ENCODE measurements at places on chromosomes 16 and 17.

DNA sequence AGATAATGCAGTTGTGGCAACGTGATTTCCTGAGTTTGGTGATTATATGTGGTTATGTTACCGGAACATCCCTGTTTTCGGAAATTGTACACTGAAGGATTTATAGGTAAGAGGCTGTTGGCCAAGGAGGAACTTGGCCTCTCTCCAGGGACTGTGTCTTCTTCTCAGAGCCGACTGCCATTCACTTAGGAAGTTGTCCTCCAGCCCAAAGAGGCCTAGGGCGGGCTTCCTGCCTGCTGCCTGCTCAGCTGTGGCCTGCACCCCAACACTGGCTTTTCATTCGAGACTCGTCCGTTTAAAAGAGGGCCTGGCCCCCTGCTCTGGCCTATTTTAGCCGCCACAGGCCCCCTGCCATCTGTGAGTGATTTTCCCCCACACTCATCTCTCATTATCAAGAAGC, 64.3 kb downstream of the ZDHHC7 start:
- DNase-seq: no peak

DNA sequence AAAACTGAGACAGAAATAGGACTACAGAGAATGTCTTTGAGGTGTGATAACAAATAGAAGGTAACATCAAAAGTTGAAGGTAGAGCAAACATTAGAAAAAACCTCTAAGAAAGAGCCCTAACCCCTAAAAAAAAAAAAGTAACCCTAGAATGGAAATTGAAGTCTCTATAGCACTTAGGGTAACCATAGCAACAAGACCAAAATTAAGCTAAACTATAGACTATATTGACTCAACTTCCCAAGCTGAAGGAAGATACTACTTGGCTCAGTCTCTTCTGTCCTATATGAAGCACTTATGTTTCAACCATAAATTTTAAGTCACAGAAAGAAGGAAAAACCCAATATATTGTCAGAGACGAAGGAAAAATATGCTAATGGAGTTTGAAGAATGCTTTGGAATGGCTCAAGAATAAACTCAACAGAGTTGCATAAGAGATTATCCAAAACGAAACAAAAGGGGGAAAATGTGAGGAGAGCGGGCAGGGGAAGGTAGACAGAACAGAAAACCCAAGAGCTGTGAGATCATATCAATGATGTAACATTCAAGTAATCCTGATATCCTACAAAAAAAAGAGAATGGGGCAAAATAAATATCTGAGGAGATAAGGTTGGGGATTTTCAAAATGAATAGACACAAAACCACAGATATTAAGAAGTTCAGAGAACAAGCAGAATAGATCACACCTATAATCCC, 88.4 kb downstream of the USP32 start:
- DNase-seq: no peak

GRCh38 chr17:13520899-13521572, 80.7 kb downstream of the HS3ST3A1 start:
- DNase-seq: no peak

- DNase-seq: no peak
Observed at GRCh38 chr17:45116434-45117016, 15.8 kb downstream of the PLCD3 start.

DNA sequence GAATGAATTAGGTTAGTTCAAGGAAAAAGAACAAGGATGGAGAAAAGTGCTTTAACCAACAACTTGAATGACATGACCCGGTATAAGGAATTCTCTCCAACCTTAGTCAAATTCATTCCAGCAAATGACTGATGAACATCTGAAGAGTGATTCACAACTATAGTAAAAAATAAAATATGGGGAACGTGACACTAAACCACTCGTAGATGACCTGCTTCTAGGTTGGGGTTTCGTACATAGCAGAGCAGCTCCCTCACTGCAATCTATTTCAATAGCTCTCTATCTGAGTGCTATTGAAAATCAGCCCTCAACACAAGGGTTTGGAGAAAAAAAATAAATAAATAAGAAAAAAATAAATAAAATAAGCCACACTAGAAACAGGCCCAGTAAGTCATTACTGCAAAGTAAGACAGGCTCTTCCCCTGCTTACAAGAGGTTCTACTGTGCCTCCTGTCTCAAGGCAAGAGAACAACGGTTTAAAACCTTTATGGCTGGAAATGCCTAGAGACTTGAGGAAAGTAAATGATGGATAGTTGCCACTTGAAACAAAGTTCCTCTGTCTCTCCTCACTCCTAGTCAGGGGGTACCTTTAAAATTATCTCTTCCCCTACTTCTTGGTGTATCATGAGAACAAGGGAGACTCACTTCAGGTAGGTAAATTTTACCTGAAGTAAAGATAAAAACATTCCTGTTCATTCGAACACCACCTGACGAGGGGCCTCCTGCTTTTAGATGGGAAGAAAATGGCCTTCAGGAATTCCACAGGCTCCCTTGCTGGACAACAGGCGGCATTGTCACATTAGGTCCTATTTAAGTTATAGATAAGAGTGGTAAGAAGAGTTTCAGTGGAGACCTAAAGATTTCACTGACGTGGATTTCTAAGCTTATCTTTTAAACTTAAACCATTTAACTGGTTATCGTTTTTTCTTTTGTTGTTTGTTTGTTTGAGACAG, 20.5 kb downstream of the COG7 start:
- no peak for DNase-seq

- no peak for DNase-seq
Observed at GRCh38 chr16:57826706-57827625, 24.7 kb upstream of the KIFC3 start.

- no peak for DNase-seq
Observed at GRCh38 chr17:34485999-34486398, 93.4 kb upstream of the TMEM132E start.

DNA sequence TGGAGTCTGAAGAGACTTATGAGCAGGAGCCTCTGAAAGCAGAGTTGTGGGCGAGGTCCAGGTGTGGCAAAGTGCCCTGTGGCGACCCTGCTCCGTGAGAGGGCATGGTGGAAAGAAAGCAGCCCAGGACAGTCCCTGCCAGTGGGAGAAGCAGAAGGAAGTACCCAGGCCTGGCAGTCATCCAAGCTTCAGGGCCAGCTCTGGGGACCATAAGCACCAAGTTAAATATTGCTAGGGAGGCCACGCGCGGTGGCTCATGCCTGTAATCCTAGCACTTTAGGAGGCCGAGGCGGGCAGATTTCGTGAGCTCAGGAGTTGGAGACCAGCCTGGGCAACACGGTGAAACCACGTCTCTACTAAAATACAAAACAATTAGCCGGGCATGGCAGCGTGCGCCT, 4.9 kb upstream of the ASGR1 start:
- no peak for DNase-seq

DNA sequence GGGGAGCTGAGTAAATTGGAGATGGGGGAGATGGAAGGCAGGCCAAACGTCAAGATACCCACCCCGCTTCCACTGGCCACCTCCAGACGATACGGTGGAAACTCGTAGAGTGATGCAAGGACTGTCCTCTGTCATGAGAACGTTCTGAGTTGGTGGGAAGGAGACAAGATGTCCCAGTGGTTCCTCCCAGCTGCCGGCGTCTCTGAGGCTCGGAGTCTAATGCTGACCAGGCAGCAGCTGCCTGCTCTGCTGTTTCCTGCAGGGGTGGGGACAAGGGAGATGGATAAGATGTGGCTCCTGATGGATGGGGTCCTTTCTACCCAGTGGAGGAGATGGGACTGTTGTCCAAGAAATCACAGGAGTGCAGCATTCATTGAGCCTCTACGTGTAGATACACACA, 28.2 kb upstream of the C1QL1 start:
- no peak for DNase-seq

DNA sequence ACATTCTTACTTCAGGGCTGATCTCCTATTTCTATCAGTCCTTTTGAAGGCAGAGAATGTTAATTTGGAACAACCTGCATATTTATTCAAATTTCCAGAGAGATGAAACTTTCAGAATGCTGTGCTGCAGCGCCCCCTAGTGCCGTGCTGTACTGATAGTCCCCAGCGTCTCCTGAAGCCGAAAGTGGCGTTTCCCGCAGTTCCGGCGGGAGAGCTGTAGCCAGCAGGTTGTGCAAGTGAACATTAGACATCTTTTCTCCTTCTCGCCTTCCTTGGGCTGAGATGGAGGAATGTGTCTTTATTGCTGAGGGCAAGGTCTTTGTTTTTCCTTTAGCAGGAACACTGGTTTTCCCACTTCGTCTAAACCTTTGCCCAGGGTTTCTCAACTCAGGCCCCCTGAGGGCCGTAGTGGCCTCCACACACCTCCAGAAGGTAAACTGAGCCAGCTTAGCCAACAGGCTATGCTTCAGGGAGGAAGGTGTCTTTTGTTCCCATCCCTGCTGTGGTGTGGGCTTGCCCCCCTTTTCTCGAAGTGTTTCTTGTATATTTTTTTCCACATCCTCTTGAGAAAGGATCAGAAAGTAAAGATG, 26.4 kb downstream of the USP10 start:
- peak; percentile 71 for DNase-seq

DNA sequence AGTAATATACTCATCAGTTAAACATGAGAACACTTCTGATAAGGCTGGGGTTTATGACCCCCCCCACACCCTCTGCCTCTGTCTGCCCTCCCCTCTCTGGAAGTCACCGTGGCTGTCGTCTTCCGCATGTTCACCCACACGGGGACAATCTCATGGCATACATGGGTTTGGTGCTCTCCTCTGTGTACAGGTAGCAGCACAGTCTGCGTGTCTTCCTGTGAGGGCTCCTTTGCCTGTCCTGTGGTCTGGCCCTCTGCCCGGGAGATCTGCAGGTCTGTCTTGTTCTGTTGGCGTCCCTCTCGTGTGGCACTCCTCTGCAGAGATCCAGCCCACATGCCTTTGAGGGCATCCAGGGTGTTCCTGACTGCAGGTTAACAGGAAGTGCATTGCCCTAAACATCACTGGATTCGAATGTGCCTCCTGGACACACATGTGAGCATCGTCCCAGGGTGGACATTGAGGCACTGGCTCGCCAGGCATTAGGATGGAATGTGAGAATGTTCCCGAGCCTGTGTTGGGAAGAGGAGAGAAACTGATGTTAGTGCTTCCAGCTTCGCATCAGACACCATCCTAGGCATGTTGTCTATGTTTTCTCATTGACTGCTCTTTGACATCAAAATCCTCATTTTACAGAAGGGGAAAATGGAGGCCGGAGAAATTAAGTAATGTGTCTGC, 54.5 kb downstream of the NKD1 start:
- DNase-seq: peak; percentile 80

- no peak for DNase-seq
Observed at GRCh38 chr17:78986048-78986648, 6.4 kb upstream of the LGALS3BP start.

DNA sequence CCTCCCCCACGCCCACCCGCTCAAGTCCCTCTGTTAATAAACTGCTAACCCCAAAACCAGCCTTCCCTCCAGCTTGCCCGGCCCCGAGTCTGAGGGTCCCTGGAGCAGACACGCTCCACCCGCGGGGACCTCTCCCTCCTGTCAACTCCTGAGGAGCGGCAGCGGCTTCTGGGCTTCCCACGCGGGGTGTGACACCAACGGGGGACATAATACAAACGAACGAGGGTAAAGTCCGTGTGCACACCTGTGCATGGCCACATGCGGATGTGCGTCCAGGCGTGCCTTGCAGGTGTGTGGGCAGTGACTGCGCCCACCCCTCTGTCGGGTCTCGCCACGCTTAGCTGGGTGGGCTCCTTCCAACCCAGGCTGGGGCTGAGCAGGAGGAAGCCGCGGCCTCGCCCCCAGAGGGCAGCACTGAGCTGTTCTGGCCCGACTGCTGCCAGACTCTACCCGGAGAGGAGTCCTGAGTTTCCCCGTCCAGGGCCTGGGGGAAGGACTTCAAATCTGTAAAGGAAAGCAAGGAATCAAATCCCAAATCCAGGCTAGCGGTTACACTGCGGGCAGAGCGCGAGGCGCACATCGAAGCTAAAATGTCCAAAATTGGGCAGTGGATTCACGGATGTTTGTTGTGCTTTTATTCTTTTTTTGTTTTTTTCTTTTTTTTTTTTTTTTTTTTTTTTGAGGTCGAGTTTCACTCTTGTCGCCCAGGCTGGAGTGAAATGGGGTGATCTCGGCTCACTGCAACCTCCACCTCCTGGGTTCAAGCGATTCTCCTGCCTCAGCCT, 24.2 kb upstream of the KRT17 start:
- peak; percentile 67 for DNase-seq

DNA sequence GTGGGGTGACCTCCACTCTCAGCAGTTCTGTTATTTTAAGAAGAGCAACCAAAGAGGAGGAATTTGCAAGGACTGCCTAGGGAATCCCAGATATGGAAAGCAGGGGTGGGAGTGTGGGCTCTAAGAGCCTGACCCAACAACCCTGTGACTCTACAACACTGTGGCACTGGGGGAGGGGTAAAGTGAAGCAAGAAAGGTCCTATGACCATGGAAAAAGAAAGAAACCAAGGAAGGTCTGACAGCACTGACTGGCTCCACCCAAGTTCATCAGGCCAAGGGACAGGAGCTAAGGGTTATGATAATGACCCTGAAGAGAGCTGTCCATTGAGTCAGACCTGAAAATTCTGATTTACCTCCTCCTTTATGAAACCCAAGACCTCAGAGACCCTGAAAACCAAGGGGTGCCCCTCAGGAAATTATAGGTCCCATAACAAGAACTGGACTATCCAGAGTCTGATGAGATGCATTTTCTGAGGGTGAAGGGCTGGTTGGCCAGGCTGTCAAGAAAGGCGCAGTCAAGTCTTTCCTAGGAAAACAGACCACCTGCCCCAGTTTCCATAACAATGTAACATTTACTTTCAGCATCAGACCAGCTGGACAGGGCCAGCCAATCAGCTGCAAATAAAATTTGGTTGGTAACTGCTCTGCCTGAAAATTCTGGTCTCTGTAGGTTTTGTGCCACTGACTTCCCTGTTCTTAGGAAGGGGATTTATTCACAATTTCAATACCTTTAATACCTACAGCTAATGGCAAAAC, 53.8 kb upstream of the MTMR4 start:
- DNase-seq: no peak

- no peak for DNase-seq
Observed at GRCh38 chr16:49440156-49441065, 66.8 kb downstream of the C16orf78 start.

- no peak for DNase-seq
Observed at GRCh38 chr17:49984283-49984682, 10.7 kb downstream of the DLX3 start.
